ENCODE measurements at places on chromosomes 7 and 10. TPM values are rescaled to one million over a fixed set of nuclear protein-coding genes. Genes with fewer than 3 reads are reported as not detected.

The WDR86 gene
- total RNA-seq = 0.48 TPM

DNA sequence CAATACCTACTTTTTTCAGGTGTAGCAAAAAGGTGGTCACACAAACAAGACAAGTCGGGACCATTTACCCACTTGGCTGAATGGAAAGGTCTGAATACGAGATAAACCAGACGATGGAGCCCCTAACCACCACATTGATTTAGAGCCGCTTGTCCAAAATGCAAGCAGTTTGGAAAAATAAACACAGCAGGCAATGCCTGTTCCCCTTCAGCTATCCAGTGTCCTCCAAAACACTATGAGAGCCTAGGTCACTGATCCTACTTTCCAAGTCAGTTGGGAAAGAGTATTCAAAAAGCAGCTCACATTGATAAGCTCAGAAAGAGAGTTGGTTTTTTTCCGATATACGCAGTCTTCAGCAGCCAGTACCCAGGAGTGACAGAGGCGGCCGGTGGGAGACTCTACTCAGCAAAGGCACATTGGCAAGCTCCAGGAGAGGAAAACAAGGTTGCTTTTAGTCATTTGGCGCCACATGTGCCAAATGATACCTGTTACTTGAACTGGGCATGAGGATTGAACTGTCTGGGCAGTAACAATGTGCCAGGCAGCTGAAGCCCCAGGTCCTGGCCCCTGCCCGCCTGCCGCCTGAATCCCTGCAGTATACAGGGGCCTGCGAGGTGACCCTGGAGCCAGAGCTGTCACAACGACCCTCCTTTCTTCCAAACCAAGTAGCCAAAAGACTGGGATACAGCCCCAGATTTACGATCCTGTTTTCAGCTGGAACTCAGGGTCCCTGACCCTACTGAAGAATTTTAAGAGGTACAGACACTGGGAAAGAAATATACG is 109.8 kb downstream of the PIP4K2A start:
- DNase-seq = no peak

- no peak for DNase-seq
Observed at GRCh38 chr10:104767745-104768144, 126.7 kb downstream of the SORCS3 start.

- no peak for DNase-seq
Observed at GRCh38 chr10:69367469-69367868, 49.2 kb downstream of the TACR2 start.

The ITPRID1 gene
- not detected for total RNA-seq

DNA sequence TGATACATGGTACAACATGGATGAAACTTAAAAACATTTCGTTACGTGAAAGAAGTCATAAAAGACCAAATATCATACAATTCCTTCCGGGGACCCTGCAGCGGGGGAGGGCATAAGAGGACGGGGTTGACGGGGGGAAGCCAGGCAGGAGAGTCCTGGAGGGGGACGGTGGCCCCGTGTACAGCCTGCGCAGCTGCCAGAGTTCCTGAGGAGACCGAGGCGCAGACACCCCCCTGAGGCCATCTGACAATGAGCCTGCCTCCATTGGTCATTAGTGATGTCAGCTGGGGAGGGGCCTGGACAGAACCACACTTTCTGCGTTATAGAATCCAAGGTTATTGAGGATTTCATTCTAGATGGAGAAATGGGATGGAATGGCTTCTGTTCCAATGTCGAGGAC is 47.2 kb downstream of the PRKAG2 start:
- DNase-seq = no peak

DNA sequence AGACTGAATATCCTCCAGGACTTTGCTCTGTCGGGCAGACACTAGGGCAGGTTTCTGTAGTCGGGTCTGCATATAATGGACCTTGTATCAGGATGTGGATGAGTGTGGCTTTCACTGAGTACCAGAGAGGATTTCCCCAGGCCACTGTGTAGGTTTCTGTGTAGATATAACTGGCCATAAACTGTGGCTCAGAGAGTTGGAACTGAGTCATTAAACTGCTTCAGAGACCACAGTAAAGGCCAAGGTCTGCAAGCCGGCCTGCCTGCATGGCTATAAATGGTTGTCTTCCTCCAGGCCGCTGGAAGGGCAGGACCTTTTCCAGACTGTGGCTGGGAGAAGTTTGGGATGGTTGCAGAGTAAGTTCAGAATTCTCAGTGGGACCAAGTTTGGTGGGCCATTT is 16.9 kb downstream of the ZNF92 start:
- DNase-seq = no peak

DNA sequence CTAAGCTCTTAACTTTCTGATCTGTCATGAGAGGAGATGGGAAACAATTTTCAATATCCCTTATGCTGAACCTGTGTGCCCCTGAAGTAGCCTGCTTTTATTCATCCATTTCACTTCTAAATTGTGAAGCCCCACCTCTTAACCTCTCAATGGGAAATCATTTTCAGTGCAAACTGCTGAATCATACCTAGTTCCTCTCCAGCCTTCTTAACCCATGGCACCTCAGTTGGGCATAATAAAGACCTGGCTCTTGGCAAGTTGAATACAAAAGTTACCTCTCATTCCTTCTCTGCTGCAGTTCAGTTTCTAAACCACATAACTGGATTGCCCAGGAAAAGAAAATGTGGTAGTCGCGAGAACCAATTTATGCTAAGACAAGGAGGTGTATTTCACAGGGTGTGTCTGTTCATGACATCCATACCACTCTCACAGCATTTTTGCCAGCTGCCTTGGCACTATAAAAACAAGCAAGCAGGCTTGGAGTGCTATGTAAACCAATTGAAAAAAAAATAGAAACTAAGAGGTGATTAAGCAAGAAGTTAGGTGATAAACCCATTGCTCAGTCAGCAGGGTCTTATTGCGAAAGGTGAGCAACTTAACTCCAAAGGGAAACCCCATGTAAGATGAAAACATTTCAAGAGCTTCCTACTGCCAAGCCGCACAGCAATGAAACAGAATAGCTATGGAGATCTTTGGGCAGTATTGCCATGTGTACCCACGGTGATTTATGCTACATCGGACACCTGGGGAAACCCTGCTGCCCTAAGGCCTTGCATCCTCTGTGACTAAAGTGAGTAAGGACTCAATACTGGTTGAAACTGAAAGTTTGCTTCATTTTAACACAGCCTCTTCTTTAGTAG is 57.0 kb upstream of the DKK1 start:
- peak; percentile 30 for DNase-seq

DNA sequence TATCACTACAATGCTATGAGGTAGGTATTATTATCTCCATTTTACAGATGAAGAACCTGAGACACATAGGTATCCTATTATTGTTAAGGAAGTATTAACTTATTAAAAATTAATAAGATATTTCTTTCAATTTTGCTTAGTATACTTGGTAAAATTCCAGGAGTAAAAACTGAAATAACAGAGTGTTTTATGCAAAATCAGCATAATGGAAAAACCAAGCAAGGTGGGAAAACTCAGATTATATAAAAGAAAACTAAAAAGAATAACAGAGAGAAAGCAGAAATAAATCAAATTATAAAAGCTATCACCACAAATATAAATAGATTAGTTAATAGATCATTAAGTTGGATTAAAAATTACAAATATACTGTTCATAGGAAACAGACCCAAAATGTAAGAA is 82.0 kb downstream of the CPXM2 start:
- DNase-seq = no peak

- DNase-seq = no peak
Observed at GRCh38 chr7:5557920-5558401, 134.3 kb upstream of the TNRC18 start.

The ASB10 gene
- total RNA-seq = not detected

- peak; percentile 48 for DNase-seq
Observed at GRCh38 chr10:17961551-17962422, 10.1 kb downstream of the SLC39A12 start.

The VGF gene
- total RNA-seq = 10.3 TPM

- DNase-seq = no peak
Observed at GRCh38 chr7:144588559-144589051, 185.1 kb upstream of the NOBOX start.

- DNase-seq = no peak
Observed at GRCh38 chr7:140084972-140085371, 22.2 kb upstream of the PARP12 start.

DNA sequence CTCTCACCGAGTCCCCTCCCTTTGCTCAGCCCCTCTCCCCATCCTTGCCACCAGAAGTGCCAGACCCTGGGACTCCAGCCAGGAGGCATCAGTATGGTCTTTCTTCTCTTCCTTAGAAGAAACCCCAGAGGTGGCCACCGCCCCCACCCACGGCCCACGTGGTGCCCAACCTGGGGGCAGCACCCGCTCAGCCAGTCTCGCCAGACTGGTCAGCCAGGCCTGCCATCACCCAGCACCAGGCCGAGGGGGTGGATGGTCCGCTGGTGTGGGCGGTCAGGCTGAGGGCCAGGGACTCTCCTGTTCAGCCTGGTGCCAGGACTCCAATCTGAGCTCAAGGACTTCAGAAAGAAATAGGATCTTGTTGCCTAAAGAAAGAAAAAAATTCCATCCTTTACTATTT is 5.8 kb upstream of the CLDN4 start:
- no peak for DNase-seq

DNA sequence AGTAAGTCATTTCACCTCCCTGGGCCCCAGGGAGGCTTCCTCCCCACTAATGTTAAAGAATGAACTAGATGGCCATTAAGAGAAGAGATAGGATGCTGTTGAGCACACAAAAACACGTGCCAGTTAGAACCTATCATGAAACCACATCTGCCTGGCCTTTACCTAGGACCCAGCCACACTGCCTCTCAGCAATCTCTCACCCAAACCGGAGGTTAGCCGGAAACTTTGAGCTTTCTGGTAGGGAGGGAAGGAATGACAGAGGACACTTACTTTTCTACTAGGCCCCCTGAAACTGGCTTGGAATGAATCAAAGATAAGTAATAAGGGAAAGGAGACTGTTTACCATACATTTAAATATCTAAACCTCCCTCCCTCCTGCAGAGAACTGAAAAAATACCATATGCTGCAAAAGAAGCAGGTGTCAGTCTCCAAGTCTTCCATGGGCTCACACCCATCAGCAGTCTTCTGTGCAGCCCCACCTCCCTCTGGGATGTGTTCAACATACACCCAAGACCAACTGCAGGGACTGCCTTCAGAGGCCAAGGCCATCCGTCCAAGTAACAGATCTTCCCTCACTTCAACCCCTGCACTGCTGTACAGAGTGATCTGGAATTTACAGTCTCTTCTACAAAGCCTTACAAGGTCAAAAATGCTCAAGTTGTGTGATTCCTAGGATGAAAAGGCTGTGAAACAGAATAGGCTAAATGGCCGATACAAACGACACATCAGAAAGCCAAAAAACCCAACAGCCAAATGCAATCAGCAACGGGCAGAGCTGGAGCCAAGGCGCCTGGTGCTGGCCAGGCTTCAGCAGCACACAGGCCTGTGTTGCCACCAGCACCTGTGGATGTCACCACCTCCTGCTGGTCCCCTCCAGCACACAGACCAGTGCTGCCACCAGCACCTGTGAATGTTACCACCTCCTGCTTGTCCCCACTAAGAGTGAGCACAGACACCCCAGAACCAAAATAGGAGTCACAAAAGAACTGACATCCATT is 42.4 kb downstream of the SORBS1 start:
- DNase-seq = no peak

- no peak for DNase-seq
Observed at GRCh38 chr10:4437791-4438190, 388.2 kb upstream of the AKR1E2 start.

GRCh38 chr7:20307119-20307518 is 23.6 kb upstream of the ITGB8 start:
- peak; percentile 82 for DNase-seq

DNA sequence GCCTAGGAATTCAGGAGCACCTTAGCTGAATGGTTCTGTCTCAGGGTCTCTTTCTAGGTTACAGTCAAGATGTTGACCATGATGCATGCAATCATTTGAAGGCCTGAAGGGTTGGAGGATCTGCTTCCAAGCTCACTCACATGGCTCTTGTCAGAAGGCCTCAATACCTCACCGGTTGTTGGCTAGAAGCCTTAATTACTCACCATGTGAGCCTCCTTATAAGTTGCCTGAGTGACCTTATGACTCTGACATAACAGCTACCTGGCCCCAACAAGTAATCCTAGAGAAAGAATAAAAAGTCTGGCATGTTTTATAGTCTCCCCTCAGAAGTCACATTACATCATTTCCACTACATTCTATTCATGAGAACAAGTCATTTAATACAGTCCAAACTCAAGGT is 3.4 kb upstream of the C1GALT1 start:
- no peak for DNase-seq

The PRRT4 gene
- not detected for total RNA-seq

The OR2A5 gene
- not detected for total RNA-seq

- DNase-seq = no peak
Observed at GRCh38 chr7:1497293-1497927, 6.8 kb downstream of the INTS1 start.

DNA sequence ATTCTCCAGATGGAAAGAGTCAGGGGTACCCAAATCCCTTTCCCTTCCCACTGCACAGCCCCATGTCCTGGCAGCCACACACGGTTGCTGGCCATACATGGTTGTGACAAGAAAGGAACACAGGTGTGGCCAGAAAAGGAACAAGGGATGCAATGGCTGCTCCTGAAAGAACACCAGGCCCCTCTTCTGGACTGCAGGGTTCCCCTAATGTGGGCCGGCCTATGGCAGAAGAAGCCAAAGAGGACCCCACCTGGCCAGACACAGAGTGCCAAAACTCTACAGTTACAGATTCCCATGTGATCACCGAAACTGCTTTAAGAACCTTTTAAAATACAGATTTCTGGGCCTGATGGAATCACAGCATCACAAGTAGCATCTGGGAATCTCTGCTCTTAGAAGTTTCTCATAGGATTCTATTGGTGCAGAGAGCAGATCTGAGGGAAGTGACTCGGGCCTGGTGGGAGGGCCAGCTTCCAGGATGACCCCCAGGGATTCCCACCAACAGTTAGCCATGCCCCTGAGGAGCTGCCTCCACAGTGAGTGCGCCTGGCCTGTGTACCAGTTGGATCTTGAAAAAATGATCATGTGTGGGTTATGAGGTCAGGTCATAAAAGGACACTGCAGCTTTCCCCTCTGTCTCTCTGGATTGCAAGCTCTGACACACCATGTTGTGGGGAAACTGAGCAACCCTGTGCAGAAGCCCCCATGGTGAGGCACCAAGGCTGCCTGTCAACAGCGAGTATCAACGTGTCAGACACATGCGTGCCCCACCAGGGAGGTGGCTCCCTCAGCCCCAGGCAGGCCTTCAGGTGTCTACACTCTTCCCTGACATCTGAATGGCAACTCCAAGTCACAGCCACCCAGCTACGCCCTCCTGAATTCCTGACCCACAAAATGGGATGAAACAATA is 89.6 kb upstream of the LANCL2 start:
- DNase-seq = no peak

The BICC1 gene
- total RNA-seq = 12.2 TPM

The TMEM176B gene
- total RNA-seq = 3.3 TPM

The GJD4 gene
- total RNA-seq = not detected

The KIF11 gene
- total RNA-seq = 63.8 TPM
